ENCODE measurements at places on chromosomes 6 and 20.
A peak's percentile ranks its signal among the peaks of the same experiment; 100 is the strongest.

- DNase-seq = no peak
Observed at GRCh38 chr20:37890643-37891042, 12.3 kb upstream of the VSTM2L start.

GRCh38 chr6:150058986-150059385, 9.9 kb downstream of the ULBP3 start:
- DNase-seq = no peak

- no peak for DNase-seq
Observed at GRCh38 chr20:50049442-50050026, 63.4 kb downstream of the UBE2V1 start.

GRCh38 chr20:63022501-63022900, 15.7 kb upstream of the BHLHE23 start:
- DNase-seq = no peak

GRCh38 chr6:124956018-124956417, 6.2 kb upstream of the RNF217 start:
- DNase-seq = no peak

DNA sequence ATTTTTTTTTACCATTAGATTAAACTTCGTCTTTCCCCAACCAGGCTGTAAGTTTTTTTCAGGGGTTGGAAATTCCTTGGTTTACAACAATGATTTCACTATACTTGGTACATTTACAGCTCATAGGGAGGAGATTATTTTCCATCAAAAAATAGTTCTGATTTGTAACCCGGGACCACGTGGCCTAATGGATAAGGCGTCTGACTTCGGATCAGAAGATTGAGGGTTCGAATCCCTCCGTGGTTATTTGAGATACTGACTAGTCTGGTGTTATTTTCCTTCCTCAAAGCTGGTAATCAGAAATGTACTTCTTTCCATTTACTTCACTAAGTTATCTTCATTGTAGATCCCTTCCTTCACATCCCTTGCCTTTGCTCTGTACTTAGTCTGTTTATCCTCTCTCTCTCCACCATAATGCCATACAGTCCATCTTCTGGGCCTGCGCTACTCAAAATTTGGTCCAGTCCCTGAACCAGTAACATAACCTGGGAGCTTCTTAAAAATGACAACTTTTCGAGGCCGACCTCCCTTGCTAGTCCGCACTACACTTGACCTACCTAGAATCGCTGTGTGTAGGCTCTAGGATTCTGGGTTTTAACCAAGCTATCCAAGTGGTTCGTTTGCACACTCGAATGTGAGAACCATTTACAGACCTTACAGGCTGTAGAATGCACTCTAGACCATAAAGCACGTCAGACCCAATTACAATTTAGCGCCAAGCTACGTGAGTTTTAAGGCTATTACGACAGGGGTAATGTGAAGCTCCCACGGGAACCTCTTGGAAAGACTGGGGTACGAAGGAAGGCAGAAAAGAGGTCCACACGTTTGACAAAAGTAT, 42.1 kb upstream of the BTN3A2 start:
- DNase-seq = peak; percentile 95

GRCh38 chr6:169640351-169640852, 61.4 kb downstream of the WDR27 start:
- no peak for DNase-seq

GRCh38 chr6:22318404-22318803, 21.6 kb upstream of the PRL start:
- no peak for DNase-seq

- no peak for DNase-seq
Observed at GRCh38 chr6:1864496-1864895, 254.8 kb downstream of the FOXC1 start.

DNA sequence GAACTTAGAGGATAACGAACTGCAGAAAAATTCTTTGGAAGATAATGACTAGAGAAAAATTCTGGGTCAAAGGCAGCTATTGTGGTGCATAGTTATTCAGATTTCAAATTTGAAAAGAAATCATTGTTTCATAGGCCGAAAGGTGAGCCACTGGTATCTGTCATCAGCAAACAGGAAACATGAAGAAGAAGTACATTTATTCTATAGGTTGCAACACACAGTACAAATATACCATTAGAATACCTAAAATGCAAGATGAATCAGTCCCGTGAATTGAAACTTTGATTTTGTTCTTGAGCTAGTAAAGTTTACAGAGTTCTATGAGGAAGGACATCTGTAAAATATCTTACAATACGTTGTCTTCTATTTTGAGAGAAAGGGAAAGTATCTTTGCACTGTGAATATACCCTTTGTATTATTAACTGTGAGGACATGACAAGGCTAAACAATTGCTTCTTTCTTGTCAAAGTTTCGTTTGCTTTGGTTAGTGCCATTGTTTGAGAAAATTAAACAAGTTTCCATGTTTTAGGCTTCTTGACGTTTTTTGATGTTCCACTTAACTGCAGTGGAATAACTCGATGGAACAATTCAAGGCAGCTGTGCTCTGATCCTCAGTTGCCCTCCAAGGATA, 84.7 kb downstream of the HDGFL1 start:
- no peak for DNase-seq

DNA sequence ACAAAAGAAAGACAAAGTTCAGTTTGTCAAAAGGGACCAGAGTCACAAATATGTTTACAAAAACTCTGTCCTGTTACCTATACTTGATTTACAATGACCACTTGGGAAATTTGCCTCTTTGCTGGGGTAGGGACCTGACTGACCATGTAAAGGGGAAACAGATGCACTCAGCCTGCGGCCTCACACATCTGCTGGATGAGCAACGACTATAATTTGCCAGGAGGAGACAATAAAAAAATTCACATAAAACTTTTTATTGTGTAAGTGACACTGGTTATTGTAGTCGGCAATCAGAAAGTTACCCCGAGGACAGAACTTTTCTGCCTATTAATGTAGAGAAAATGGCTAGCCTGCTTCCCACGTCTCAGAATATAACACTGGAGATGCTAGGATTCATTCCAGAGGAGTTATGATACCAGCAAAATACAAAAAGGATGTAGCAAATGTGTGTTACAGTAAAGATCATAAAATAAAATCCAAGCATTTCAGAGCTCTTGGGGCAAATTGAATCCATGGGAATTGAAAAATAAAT, 415.4 kb upstream of the SPTLC3 start:
- no peak for DNase-seq

- no peak for DNase-seq
Observed at GRCh38 chr20:23536328-23536974, 31.8 kb downstream of the CST9L start.

GRCh38 chr6:6420107-6420506, 99.6 kb upstream of the F13A1 start:
- no peak for DNase-seq

DNA sequence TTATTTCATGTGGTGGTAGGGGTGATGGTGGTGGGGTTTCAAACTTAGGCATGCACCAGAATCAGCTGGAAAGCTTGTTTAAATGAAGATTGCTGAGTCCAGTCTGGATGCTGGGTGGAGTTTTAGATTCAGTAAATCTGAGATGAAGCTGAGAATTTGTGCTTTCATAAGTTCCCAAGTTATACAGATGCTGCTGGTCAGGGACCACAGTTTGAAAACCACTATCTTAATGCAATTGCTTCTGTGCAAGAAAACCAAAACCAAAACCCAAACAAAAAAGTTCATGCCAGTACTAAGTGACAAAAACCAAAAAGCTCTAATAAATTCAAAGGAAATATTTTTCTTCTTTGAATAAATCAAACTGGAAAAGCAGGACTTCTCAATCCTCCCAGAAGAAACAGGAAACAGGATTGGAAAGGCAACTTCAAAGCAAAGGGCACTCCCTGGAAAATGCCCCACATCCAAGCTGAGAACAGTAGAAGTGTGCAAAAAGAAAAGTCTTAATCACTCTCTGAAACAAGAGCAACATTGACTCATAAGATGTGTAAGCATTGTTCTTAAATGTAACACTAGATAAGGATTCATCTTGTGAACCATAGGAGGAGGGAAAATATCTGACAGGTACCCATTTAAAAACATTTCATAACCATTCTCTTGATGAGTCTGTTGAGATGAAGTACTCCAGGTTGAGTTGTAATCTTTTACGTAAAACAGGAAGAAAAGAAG, 481.5 kb upstream of the HSF2 start:
- no peak for DNase-seq

GRCh38 chr6:148935705-148936435, 189.0 kb downstream of the UST start:
- DNase-seq = no peak

GRCh38 chr6:68497927-68498326, 137.2 kb upstream of the ADGRB3 start:
- DNase-seq = no peak

DNA sequence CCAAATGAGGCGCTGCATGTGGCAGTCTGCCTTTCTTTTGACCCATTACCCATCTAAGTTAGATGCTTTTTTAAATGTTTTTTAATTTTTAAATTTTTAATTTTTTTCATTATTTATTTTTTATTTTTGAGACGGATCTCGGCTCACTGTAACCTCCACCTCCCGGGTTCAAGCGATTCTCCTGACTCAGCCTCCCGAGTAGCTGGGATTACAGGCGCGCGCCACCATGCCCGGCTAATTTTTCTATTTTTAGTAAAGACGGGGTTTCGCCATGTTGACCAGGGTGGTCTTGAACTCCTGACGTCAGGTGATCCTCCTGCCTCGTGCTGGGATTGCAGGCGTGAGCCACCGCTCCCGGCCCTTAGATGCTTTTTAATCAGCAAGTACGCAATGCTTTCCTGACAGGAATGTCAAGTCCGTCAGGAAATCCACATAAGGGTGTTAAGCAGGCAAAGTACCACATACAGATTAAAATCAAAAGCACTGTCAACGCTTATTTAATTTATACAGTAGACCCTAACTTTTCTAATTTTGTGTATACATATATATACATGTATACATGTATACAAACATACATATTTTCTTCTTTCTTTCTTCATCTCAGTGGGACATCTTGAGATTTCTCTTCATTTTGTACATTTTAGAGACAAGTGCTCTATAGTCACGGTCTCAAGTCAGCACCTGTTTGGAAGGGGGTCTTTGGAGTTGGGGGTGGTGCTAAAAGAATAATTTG, 995 bp upstream of the GSTA4 start:
- peak; percentile 84 for DNase-seq

GRCh38 chr6:46210294-46210693, 39.5 kb upstream of the ENPP5 start:
- DNase-seq = no peak

DNA sequence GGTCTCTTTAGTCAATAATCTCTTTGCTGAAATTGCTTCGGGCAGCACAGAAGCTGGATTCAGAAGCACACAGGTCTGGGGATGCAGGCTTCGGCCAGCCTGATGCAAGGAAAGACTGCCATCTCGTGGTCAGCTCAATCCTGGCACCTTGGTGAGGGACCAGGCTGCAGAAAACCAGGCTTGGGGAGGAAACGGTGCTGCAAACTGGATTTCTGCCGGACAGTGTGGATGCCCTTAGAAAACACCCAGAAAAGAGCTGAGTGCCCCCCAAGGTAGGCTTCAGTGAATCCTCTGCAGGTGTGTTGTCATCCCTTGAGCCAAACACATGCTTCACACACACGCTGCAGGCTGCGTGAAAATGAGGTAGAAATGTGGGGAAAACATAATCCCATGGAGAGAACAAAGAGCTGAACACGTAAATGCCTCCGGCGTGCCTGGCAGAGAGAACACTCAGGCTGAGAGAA, 89.8 kb upstream of the PAX1 start:
- DNase-seq = peak; percentile 69

DNA sequence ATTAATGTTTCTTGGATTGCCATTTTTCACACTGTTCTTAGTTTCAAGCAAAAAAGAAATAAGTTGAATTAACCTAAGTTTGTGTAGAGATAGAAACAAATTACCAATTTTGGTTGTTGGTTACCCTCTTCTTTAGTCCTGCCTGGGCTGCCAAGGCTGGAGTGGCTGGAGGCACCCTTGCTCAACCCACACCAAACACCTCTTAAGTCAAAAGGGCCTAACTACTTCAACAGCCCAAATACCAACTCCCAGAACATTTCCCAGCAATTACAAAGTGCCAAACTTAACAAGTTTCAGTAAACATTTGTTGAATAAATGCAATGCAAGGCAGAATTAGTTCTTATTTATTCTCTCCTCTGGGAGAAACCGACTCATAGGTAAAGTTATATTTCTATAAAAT, 38.1 kb upstream of the TMEM181 start:
- no peak for DNase-seq

GRCh38 chr20:10828180-10828579, 154.4 kb upstream of the JAG1 start:
- no peak for DNase-seq

- peak; percentile 83 for DNase-seq
Observed at GRCh38 chr20:57498425-57499400, 26.2 kb downstream of the CTCFL start.

GRCh38 chr6:37516920-37517405, 17.3 kb upstream of the CCDC167 start:
- no peak for DNase-seq

- DNase-seq = no peak
Observed at GRCh38 chr20:17560344-17561074, 9.4 kb upstream of the DSTN start.

- DNase-seq = no peak
Observed at GRCh38 chr6:113701552-113702254, 155.4 kb upstream of the MARCKS start.

DNA sequence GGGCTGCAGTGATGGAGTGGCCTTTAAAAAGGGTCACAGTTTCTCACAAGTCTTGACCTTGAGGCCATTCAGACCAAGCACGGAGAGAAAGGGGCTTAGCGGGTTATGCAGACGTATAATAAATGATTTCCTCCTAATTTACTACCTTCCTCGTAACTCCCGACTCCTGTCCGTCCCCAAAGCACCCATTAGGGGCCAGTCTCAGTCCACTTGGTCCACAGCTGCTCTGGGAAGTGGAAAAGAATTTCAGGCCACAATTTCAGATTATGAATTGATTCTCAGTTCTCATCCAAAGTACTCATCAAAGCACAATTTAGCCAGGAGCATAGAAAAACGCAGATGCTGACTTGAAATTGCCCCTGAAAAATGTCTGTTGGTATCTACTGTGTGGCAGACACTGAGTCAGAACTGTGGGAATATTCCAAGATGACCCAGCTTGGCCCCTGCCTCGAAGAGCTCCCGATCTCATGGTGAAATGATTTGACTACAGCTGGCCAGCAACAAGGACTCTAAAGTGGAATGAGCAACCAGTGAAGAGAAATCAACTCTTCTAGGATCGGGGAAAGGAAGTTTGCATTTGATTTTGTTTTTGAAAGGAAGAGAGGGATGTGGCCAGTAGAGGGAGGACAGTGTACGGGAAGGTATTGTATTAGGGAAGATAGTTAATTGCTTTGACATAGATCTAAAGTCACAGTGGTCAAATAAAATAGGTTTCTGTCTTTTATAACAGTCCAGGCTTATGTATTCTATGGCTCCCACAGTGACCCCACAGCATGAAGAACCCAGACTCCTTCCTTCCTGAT, 15.2 kb upstream of the STK35 start:
- DNase-seq = no peak

Measured in hematopoietic multipotent progenitor cell treated with erythropoietin and hydrocortisone succinate and interleukin-3 and kit ligand, for 4 days (in vitro differentiated cells).